ENCODE measurements at places on chromosomes 1 and 21.

DNA sequence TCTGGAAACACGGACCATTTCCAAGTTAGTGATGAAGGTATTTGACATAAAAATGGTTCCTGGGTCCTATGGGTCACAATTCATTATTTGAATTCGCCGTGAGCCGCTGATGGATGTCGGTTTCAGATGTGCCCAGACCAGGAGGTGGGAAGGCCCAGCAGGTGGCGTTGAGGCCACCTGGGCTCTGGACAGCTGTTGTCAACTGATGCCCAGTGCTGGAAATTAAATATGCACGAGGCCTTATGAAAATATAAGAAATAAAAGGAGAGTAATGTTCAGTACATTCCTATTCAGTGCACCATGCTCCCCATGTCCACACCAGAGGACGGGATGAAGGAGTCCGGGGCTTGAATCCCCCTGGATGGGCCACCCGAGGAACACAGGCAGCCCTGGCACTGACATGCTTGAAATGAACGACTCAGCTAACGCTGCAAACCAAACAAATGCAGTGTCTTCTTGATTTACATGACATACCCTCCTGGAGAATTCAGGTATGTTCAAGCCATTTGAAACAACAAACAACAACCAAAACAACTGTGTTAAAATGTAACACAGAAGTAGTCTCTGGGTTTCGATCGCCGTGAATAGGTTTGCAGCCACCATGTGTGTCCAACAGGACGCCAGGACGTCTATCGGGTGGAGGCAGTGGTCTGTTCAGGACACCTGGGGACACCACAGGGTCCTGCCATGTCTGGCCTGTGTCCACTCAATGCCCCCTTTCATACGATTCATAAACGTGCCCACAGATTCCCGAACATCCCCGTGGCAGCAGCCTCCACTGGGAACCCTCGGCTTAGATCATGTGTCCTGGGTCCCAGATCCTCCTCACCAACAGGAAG is 6.1 kb downstream of the TFF3 start:
- no peak for DNase-seq

DNA sequence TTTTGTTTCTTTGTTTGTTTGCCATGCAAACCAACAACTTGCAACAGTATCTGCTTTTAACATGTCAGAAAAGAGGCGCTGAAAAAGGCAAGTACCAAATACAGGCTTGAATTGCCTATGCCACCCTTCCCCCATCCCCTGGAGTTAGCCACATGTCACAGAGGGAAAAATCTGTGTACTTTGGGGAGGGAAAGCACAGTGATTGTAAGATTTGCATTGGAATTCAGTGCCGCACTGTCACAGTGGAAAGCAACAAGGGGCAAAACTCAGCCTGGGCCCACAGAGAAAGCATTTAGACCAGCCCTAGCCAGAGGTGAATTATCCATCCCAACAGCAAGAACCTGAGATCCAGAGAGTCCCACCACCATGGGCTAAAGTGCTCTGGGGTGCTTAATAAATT is 52.4 kb upstream of the ACADM start:
- DNase-seq = no peak

- no peak for DNase-seq
Observed at GRCh38 chr1:20301463-20302107, 10.9 kb downstream of the VWA5B1 start.

DNA sequence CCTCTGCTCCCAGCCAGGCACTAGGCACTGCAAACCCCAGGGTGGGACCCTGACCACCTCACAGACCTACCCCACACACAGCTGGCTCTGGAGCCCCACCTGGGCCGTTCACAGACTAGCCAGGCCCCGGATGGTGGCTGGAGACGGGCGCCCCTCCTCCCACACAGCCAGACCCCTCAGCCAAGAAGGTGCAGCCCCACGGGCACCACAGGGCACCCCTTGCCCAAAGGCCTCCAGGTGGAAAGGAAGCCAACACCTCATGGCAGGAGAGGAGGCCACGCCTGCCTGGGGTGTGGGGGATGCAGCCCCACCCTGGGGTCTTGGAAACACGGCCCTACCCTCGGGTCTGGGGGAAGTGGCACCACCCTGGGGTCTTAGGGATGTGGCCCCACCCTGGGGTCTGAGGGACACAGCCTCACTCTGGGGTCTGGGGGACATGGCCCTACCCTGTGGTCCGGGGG is 44.6 kb downstream of the WNT9A start:
- no peak for DNase-seq

DNA sequence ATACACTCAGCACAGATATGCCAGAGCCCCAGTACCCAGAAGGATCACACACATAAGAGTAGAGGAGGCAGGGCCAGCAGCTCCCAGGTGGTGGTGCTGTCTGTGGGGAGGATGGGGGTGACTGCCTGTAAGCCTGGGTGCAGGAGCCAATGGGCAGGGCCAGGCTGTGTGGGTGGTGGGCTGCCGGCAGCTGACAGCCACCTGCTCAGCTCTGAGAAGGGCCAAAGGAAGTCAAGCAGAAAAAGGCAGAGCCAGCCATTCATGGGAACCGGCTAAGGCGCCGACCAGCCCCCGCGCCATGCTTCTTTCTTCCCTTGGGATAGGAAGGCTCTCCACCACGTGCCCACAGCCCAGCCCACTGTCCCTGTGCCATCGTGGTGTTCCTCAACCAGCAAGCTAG is 14.1 kb downstream of the PIK3C2B start:
- DNase-seq = no peak

- no peak for DNase-seq
Observed at GRCh38 chr1:1136547-1137230, 20.8 kb upstream of the C1orf159 start.

DNA sequence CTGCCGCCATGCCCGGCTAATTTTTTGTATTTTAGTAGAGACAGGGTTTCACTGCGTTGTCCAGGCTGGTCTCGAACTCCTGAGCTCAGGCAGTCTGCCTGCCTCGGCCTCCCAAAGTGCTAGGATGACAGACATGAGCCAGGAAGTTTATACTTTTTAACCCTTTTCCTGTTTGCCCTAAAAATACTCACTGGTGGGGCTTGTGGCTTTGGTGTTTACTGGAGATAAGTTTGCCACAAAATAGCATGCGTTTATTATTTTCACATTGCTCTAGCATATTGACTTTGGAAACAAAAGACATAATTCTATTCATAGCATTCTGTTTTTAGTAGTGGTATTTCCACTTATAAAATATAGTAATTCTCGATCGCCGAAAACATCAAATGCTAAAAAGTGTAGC is 19.8 kb upstream of the GTF2B start:
- DNase-seq = no peak

- no peak for DNase-seq
Observed at GRCh38 chr1:21594935-21595897, 73.9 kb downstream of the RAP1GAP start.
